ENCODE measurements at places on chromosomes 2 and 18.
A peak's percentile ranks its signal among the peaks of the same experiment; 100 is the strongest.

GRCh38 chr2:52210161-52210560 is 1178.2 kb upstream of the NRXN1 start:
- no peak for DNase-seq

GRCh38 chr2:119290859-119291587 is 67.4 kb downstream of the STEAP3 start:
- peak; percentile 39 for DNase-seq

DNA sequence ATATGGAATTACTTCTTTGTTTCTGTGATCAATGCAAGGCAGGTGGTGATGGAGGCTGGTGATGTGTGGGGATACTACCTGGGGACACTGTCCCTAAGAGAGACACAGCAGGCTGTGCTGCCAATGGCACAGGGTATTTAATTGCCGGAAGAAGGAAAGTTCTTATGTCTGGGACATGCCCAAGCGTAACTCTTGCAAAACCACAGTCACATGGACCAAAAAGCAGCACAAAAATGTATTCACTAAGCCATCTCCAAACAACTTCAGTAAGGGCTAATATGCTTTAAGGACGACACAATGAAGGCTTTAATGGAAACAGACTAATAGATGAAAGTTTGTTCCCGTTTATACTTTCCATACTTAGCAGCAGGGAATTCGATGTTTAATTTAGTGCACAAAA is 49.7 kb upstream of the AP1S3 start:
- no peak for DNase-seq

DNA sequence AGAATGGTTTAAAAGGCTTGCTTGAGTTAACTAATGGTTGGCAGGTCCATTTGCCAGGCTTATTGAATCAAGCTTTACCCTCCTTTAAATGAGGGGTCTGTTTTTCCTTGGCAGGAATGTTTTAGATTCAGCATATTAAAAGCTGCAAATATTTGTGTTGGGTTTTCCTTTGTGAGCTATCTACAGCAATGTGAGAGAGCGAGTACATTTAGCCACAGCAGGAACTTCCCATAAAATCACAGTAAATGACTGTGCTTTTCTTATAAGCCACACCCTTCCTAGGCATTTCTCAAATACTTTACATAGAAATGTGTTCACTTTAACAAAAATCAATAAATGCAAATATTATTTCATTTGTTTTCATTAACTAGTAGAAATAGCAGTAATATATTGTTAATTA is 23.9 kb downstream of the CALCRL start:
- peak; percentile 53 for DNase-seq

GRCh38 chr2:52880872-52881271 is 886.7 kb upstream of the CHAC2 start:
- DNase-seq, result peak; percentile 36

DNA sequence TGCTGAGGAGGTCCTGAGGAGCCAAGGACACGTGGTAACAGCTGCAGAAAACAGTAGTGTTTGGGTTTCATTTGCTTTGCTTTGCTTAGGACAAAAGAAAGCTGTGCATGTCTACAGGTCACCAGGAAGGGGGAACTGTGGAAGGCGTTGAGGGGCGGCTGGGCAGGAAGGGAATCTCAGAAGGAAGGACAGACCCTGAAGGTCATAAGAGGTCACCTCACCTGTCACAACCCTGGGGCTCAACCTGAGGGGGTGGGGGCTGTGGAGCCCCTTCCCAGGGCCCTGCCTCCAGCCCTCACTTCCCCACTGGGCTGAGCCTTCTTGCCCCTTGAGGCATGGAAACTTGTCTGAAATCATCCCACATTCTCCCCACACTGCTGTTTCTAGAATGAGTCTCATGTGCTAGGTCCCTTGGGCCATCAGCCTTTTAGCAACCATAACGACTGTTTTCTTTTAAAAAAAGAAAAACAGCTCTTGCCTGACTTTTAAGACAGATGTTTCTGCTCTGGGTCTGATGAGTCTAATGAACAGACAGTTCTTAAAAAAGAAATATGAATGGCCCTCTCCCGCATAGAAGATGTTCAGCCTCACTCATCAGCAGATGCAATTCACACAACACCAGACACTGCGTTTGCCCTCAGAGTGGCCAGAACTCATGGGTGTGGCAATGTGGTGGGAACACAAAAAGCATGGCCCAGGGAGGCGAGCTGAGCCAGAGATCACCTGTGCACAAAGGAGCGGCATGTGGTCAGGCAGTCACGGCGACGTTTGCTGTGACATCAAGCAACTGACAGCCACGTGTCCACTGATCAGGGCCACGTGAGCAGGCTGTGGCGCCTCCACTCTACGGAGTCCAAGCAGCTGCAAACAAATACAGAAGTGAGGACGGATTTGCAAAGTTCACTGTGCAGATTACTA is 84.0 kb downstream of the SEPTIN10 start:
- DNase-seq, result no peak

DNA sequence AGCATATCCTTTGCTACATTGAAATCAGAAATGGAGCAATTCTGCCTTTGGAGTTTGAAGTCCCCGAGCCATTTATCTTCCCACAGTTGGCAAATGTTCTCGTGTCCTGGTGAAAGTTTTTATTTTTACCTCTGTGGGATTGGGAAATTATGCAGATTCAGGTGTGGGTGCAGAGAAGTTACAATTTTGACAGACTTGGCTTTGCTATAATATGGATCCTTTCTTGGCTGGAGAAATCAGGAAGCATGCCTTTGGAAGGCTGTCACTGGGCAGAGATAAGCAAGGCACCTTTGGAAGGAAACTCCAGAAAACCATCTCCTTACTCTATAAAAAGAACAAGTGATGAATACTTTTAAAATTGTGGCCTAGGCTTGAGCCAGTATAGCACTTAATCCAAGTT is 278.3 kb downstream of the SETBP1 start:
- no peak for DNase-seq

- no peak for DNase-seq
Measured at GRCh38 chr2:143146815-143147530, 17.8 kb downstream of the ARHGAP15 start.

DNA sequence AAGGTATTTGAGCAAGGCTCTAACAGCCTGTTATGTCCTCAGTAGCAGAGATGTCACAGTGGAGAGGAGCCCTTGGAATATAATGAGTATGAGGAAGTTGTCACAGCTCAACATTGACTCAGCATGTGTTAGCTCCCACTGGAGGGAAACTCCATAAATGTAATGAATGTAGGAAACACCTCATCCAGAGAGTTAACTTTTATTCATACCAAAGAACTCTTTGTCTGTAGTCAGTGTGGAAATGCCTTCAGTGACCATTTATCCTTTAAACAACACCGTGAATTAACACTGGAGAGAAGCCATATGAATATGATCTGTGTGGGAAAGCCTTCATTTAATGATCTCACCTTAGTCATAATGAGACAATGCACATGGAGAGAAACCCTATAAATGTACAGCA is 59.7 kb downstream of the CYP1B1 start:
- peak; percentile 59 for DNase-seq

DNA sequence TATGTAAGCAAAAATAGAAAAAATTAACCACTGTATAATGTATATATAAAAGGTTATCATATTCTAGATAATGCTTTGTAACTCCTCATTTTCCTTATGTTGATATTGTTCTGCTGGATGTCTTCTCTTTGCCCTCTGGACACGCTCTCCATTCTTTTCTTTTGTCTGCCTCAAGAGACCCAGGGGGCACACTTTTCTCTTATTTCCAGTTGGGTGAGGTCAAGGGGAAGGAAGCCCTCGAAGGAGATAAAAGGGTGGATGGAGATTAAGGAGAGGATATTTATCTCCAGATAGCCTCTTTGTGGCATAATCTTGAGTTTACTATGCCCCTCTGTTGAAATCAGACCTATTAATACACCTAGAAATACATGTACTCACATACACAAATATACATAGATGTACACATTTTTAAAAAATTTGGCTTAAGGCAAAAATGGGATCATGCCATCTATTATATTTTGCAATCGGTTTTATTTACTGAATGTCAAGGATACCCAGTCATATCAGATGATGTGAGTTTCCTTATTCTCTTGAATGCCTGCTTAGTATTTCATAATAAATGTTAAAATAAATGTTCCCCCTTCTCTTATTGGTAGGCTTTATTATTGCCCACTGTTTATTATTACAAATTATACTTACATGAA is 65.3 kb downstream of the LCLAT1 start:
- DNase-seq, result no peak

GRCh38 chr18:46243673-46244072 is 139.5 kb downstream of the HAUS1 start:
- DNase-seq, result no peak

- no peak for DNase-seq
Measured at GRCh38 chr18:50281972-50282520, 723 bp upstream of the MBD1 start.
